ENCODE measurements at places on chromosomes 11 and 22. TPM values are rescaled to one million over a fixed set of nuclear protein-coding genes. Genes with fewer than 3 reads are reported as not detected.

The OSM gene
- 1.6 TPM for polyA plus RNA-seq

The CREB3L1 gene
- polyA plus RNA-seq, result 28.5 TPM

The ZFTA gene
- 15.9 TPM for polyA plus RNA-seq

The XKR3 gene
- 0.16 TPM for polyA plus RNA-seq

The TRIM34 gene
- 5.0 TPM for polyA plus RNA-seq

The KDM4D gene
- polyA plus RNA-seq, result 0.40 TPM

The TTLL12 gene
- 22.8 TPM for polyA plus RNA-seq

The DEFB131B gene
- polyA plus RNA-seq, result not detected

The LARGE1 gene
- polyA plus RNA-seq, result 12.6 TPM

The OR5T3 gene
- not detected for polyA plus RNA-seq

The CST6 gene
- not detected for polyA plus RNA-seq

The NECTIN1 gene
- 5.6 TPM for polyA plus RNA-seq

The MAJIN gene
- 0.29 TPM for polyA plus RNA-seq

The MAP6 gene
- 33.1 TPM for polyA plus RNA-seq

The MRGPRX3 gene
- not detected for polyA plus RNA-seq

The OR56B4 gene
- not detected for polyA plus RNA-seq

The PARVG gene
- 14.3 TPM for polyA plus RNA-seq

The RASGRP2 gene
- polyA plus RNA-seq, result 81.9 TPM

The CHRNA10 gene
- polyA plus RNA-seq, result 3.0 TPM

The MPPED2 gene
- polyA plus RNA-seq, result 2.1 TPM

The LIMK2 gene
- 14.9 TPM for polyA plus RNA-seq

The FLRT1 gene
- 0.54 TPM for polyA plus RNA-seq

The GAS2L1 gene
- 33.1 TPM for polyA plus RNA-seq

The CD248 gene
- polyA plus RNA-seq, result 19.2 TPM

The UPK3A gene
- not detected for polyA plus RNA-seq

The WNT11 gene
- 9.4 TPM for polyA plus RNA-seq

The PATE4 gene
- polyA plus RNA-seq, result not detected

The ZNRD2 gene
- polyA plus RNA-seq, result 9.4 TPM

The ELFN2 gene
- polyA plus RNA-seq, result 0.77 TPM

The EHF gene
- polyA plus RNA-seq, result 0.64 TPM

The POU2AF3 gene
- polyA plus RNA-seq, result 2.9 TPM

The GNG3 gene
- polyA plus RNA-seq, result 6.4 TPM

The CLTCL1 gene
- polyA plus RNA-seq, result 39.5 TPM

The DDIAS gene
- polyA plus RNA-seq, result 1.4 TPM

The ACRV1 gene
- 0.16 TPM for polyA plus RNA-seq

The TYR gene
- polyA plus RNA-seq, result not detected

The SCN2B gene
- 0.40 TPM for polyA plus RNA-seq

The NPAS4 gene
- 0.72 TPM for polyA plus RNA-seq
